ENCODE measurements at places on chromosomes 2 and 18. TPM values are rescaled to one million over a fixed set of nuclear protein-coding genes. Genes with fewer than 3 reads are reported as not detected.

The CHRND gene
- total RNA-seq = not detected

GRCh38 chr18:32177530-32177929 is 12.3 kb upstream of the MEP1B start:
- H3K4me3 ChIP-seq = no peak overlapping the region
- no peaks in the 10 kb centered on the region for H3K36me3 ChIP-seq
- H3K27me3 ChIP-seq = no peaks in the 10 kb centered on the region
- H3K27ac ChIP-seq = no peak overlapping the region
- no peak for DNase-seq

DNA sequence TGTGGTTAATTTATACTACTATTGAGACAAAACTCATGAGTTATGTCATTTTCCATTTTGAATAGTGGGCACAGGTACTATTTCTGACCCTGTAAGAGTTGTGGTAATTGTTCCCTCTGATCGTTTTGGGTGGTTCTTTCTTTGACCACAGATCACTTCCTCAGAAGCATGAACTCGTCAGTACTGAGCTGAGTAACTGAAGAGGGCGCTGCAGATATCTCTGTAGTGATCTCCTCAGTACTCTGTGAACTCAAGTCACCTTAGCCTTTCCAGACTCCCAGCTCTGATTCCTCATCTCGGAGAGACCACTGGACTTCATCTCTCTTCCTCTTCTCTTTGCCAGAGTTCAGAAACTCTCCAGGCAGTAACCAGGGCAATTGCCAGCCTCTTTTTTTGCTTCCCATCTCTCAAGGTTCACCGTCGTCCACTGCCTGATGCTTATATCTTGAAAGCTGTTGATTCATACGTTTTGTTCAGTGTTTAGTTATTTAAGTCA is 9.4 kb upstream of the IL1RL1 start:
- DNase-seq = peak; percentile 39
- H3K4me3 ChIP-seq = no peak overlapping the region
- no peaks in the 10 kb centered on the region for H3K36me3 ChIP-seq
- 0 out of 2 replicates have a peak, but pooled peaks cover 3% of the 10 kb centered on the region for H3K4me1 ChIP-seq
- H3K27ac ChIP-seq = no peak overlapping the region

DNA sequence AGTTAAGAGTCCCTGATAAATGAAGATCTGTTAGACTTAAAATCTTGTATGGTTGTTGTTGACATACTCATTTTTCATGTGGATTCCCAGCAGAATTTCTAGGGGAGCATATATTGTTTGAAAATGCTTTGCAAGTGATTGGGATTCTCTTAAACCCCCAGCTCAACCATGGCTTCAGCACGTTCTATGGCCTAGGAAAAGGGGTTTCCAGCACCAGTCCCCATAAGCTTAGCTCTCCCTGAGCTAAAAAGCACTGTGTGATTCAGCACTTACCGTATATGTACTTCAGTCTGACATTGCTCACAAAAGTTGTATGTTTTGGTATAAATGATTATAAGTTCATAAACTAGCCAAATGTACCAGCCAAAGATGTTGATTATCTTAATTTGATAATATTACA is 80.1 kb upstream of the EPB41L5 start:
- no peaks in the 10 kb centered on the region for H3K27me3 ChIP-seq
- DNase-seq = no peak
- H3K36me3 ChIP-seq = no peaks in the 10 kb centered on the region
- H3K27ac ChIP-seq = no peak overlapping the region
- H3K4me3 ChIP-seq = no peak overlapping the region

GRCh38 chr2:207501802-207502576 is 27.8 kb upstream of the CREB1 start:
- DNase-seq = no peak
- H3K4me3 ChIP-seq = no peak overlapping the region
- H3K36me3 ChIP-seq = no peaks in the 10 kb centered on the region
- no peak overlapping the region for H3K27ac ChIP-seq
- no peaks in the 10 kb centered on the region for H3K4me1 ChIP-seq
- no peaks in the 10 kb centered on the region for H3K27me3 ChIP-seq

- no peaks in the 10 kb centered on the region for H3K4me1 ChIP-seq
- no peaks in the 10 kb centered on the region for H3K27me3 ChIP-seq
- H3K36me3 ChIP-seq = no peaks in the 10 kb centered on the region
- DNase-seq = no peak
These were observed 15.4 kb downstream of the PECR start for GRCh38 chr2:216066230-216066629.
